ENCODE measurements at places on chromosomes 3 and 15.
A peak's percentile ranks its signal among the peaks of the same experiment; 100 is the strongest.

- DNase-seq = no peak
Observed at GRCh38 chr3:169430707-169431404, 232.7 kb downstream of the MECOM start.

- DNase-seq = peak; percentile 9
Observed at GRCh38 chr15:67025719-67026609, 39.4 kb upstream of the SMAD3 start.

DNA sequence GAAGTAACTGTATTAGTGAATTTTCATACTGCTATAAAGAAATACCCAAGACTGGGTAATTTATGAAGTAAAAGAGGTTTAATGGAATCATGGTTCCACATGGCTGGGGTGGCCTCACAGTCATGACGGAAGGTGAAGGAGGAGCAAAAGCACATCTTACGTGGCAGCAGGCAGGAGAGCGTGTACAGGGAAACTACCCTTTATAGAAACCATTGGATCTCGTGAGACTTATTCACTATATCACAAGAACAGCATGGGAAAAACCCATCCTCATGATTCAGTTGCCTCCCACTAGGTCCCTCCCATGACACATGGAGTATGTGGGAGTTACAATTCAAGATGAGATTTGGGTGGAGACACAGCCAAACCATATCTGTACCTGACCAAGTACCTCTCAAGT, 812.3 kb upstream of the ALCAM start:
- no peak for DNase-seq

GRCh38 chr3:97901313-97902248, 70.7 kb downstream of the RIOX2 start:
- no peak for DNase-seq

GRCh38 chr3:195873971-195874370, 34.4 kb downstream of the TNK2 start:
- no peak for DNase-seq

- DNase-seq = no peak
Observed at GRCh38 chr3:107524841-107525643, 2.3 kb downstream of the BBX start.

DNA sequence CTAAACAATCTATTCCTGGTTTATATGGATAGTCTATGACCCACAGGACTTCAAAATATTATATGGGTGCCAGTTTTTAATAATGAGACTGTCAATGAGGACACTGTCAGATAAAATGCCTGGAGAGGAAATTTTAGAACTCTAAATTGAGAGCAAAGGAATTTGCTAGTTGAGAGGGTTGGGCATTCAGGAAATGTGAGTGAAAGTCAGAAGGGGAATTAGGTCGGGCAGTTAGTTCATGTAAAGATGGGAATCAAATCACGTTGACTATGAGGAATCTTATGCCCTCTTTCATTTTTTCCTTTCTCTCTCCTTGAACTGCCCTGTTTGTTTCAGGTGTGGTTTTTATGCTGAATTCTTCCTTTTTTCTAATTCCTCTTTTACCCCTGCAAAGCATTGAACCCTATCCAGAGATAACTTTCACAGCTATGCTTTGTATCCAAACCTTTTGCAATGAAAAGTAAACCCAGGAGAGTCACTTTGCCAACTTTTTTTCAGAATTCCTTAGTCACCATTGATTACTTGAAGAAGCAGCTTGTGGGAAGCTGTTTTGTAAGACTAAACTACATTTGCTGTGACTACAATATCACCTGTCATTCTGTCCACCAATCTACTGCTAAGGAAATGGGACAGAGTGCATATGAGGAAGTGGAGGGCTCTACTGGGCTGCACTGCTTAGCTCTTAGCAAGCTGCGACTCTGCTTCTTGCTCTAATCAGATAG, 27.8 kb downstream of the CHP1 start:
- no peak for DNase-seq

DNA sequence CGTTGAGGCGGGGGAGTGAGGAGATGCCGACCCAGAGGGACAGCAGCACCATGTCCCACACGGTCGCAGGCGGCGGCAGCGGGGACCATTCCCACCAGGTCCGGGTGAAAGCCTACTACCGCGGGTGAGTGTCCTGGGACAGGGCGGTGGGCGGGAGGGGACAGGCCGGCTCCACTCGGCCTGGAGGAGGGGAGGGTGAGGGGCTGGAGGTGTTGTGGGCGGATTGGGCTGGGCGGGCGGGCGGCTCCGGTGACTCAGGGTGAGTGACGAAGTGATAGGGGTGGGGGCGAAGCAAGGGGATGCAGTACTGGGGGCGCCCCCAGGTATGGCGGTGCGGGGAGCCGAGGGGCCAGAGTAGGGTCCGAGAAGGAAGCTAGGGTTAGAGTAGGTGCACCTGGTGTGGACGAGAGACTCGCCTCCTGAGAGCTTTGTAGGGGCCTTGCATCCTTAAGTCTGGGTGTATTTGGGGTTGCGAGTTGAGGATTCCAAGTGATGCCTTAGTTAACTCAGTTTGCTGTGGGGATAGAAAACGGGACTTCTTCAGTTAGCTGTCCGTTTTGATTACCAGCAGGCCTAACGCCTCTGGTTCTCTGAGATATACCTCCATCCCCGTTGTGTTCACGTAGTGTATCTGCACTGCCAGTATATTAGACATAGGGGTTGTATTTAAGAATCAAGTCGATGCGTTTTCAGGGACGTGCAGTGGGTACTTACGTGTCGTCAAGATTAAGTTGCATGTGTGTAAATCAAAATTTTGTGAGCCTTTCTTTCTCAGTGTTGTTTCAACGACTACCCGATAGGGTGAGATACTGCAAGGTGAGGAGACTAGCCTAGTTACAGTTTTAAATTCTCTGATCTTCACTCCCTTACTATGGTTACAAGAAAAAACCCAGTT, 670 bp downstream of the PRKCI start:
- DNase-seq = peak; percentile 36

- no peak for DNase-seq
Observed at GRCh38 chr3:192433704-192434103, 293.6 kb downstream of the FGF12 start.

DNA sequence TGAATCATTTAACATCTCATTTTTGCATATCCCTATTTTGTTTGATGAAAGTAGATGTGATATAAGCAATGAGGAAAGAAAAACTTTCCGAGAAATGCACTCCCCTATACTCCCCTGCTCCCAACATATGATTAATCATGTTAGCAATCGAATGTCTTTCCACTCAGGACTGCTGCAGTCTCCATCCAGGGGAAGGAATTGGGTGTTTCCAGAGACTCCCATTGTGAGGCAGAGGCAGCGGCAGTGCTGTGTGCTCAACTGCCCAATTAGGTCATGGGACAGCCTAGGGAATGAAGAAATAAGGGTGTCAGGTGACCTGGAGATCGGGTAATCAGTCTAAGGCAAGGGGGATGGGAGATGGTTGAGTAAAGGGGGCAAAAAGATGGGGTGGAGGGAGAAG, 268.6 kb upstream of the MEIS2 start:
- no peak for DNase-seq

GRCh38 chr3:141342386-141342785, 25.9 kb upstream of the ZBTB38 start:
- DNase-seq = no peak

- no peak for DNase-seq
Observed at GRCh38 chr3:160210799-160211221, 14.4 kb upstream of the C3orf80 start.
